ENCODE measurements at places on chromosomes 4 and X.

- no peak for DNase-seq
These were observed 19.0 kb downstream of the HADH start for GRCh38 chr4:108008721-108009120.

DNA sequence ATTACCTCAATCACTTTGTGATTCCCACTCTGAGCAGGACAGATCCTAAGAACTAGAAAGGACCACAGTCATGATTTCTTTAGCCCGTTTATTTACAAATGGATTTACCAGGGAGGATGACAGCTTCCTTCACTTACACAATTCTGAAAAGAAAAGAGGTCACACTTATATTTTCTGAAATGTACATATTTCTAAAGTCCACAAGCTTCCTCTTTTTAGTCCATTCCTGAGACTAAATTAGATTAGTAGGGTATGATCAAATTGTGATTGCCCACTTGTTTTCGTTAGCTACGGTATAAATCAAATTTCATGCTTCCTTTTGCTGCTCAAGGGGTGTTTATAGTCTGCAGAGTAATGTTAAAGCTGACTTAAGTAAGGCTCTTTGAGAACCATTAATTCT is 7.6 kb upstream of the AMELX start:
- DNase-seq: no peak

GRCh38 chr4:3443750-3444309 is 2.1 kb downstream of the HGFAC start:
- DNase-seq: no peak

DNA sequence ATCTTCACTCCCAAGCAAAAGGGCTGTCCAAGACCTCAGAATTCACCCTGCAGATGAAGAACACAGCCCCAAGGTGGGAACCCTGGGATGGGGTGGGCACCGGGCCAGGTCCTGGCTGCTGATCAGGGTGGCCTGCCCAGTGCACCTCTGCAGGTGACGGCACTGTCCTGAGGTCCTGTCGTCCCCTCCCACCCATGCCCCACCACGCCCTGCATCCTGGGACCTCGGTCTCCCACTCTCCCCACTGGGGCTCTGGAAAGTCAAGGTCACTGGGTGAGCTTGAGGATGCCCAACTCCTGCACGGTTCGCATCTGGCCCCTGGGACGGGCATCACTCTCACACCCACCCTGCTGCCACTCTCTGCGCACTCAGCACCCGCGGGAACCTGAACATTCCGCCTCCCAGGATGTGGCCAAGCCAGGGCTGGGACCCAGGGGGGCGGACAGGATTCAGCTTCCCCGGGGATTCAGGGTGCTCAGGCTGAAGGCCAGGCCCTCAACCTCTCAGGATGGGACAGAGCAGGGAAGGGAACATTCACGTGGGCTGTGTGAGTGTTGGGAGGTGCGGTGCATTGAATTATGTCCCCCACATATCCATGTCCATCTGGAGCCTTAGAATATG is 115.9 kb downstream of the CPZ start:
- DNase-seq: no peak

GRCh38 chrX:18649498-18649951 is 22.4 kb downstream of the RS1 start:
- no peak for DNase-seq

GRCh38 chrX:97847885-97848679 is 964.4 kb downstream of the RPA4 start:
- no peak for DNase-seq

DNA sequence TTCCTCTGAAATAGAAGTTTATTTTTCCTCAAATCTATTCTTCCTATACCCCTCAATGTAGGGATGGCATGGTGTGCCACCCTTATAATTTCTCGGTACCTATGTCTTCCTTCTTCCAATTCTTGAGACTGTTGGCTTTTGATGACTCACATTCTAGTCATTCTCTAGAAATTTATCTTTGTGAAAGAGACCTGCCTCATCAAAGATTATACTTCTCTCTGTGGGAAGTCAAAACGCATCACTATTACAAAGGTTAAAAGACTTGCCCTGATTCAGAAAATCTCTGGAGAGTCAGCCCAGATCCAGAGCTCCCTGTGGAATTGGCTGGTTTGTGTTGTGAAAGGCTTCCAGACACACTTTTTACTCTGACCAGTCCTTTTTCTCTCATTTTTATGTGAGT is 65.9 kb upstream of the FSTL5 start:
- DNase-seq: no peak

GRCh38 chr4:87053176-87053658 is 118.4 kb downstream of the AFF1 start:
- no peak for DNase-seq

- DNase-seq: no peak
These were observed 897.4 kb downstream of the CENPC start for GRCh38 chr4:66647926-66648325.

DNA sequence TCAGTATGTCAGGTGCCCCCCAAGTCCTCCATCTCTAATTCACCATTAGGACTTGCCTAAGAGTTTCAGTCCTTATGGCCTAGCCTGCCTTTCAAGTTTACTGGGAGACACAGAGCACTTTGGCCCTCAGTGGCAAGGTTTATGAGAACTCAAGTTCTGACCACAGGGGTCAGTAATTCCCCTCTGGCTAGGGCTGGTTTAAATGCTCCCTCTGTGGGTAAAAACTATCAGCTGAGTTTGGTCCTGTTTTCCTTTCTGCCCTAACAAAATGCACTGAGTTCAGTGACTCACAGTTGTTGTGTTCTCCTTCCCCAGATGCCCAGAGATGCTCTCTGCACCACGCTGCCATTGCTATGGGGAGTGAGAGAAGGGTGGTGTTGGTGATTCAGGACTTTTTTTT is 163.2 kb downstream of the RELL1 start:
- DNase-seq: no peak

DNA sequence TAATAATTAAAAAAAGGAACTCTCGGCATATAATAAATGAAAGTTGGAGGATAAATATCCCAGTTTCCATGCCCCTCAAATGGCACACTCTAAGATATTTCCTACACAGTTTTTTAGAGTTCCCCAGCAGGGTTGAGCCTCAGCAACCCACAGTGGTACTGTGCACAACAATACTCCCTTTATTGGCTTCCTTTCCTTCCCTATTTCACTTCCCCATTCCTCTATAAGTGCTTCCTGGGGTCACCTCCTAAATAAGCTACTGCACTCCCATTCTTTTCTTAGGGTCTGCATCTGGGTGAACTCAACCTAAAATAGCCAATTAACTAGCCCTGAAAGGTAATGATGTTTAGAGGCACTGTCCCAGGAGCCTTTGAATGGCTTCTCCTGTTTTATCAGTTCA is 76.4 kb upstream of the NHS start:
- DNase-seq: no peak

DNA sequence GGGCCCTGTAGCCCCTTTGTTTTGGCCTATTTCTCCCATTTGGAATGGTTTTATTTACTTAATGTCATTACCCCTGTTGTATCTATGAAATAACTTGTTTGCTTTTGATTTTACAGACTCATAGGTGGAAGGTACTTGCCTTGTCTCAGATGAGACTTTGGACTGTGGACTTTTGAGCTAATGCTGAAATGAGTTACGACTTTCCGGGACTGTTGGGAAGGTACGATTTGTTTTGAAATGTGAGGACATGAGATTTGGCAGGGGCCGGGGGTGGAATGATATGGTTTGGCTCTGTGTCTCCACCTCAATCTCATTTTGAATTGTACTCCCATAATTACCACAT is 39.4 kb downstream of the NLRP2B start:
- DNase-seq: no peak

GRCh38 chr4:14343961-14344360 is 658.3 kb upstream of the CPEB2 start:
- no peak for DNase-seq

DNA sequence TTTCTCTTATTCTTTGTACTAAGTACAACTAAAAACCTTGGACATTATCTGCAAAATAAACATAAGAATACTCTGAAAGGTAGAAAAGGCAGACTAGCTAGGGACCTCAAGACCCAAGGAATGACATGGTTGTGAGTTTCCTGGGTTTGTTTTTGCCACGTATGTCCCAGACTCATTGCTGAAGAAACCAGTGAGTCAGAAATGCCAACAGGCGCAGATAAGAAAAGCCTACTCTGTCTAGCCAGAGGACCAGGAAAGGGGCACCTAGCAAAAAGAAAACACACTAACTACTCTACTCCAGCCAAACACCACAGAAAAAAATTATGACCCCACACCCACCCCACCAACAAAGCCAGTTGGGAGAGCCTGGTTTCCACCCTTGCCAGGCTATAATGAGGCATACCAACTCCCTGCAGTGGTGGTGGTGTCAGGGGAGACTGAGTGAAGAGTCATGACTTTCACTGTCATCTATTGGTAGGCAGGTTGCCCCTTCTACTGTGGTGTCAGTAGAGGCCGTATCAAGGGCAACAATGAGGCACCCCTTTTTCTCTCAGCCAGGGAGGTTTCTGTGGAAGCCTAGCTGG is 10.9 kb downstream of the MTMR1 start:
- DNase-seq: no peak

- no peak for DNase-seq
These were observed 82.6 kb upstream of the TMEM164 start for GRCh38 chrX:109920325-109920724.

GRCh38 chr4:48493452-48494100 is 3.5 kb downstream of the ZAR1 start:
- DNase-seq: no peak

DNA sequence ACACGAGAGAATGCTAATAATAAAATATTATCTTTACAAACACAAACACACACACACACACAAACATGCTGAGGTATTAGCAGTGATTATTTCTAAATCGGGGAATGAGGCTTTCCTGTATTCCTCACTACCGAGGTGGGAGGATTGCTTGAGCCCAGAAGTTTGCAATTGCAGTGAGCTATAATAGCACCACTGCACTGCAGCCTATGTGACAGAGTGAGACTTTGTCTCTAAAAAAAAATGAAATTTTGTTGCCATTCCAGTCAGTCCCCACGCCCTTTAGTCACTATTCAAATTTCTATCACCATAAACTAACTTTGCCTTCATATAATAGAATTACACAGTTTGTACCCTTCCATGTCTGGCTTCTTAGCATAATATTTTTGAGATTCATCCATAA is 456.5 kb upstream of the CPEB2 start:
- DNase-seq: no peak

DNA sequence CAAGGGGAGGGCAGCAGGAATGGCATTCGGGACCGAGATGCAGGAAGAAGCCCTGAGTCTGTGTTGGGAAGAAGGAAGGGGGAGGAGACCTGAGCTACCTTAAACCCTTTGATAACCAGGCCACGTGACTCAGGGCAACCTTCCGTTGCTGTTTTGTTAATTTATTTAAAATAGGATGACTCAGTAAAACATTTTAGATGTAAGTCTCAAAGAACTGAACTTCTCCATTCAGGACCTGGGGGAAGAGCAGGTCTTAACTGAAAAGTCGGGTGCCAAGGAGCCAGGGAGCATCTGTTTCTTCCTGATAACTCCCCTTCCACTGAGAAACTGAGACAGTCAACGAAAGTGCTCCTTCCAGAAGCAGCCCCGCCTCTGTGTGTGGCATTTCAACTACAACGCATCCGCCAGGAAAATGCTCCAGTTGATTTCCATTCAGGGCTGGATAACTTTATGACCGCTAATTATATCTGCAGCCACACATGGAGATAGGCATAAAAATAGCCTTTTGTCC is 88.0 kb downstream of the IRF2 start:
- DNase-seq: no peak

DNA sequence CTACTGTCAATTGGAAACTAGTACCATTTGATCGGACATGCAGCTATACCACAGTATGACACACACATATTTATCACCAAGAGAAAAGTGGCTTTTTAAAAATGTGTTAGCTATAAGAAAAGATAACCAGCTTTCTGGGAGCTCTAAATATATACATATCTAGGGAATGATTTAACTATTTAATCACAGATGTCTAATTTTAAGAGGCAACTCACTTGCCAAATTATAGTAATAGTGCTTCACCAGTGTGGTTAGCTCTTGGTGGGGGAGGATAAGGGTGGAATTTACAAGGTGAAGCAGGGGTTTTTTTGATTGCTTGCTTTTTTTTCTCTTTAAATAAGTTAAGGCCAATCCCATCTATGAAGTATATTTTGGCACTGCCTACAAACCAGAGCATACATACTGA is 547.7 kb upstream of the DIPK2B start:
- no peak for DNase-seq

- DNase-seq: no peak
These were observed 77.1 kb downstream of the EIF4E start for GRCh38 chr4:98851806-98852205.

GRCh38 chr4:85555206-85555605 is 80.3 kb downstream of the ARHGAP24 start:
- DNase-seq: no peak

GRCh38 chr4:41205854-41206460 is 8.4 kb downstream of the APBB2 start:
- no peak for DNase-seq

DNA sequence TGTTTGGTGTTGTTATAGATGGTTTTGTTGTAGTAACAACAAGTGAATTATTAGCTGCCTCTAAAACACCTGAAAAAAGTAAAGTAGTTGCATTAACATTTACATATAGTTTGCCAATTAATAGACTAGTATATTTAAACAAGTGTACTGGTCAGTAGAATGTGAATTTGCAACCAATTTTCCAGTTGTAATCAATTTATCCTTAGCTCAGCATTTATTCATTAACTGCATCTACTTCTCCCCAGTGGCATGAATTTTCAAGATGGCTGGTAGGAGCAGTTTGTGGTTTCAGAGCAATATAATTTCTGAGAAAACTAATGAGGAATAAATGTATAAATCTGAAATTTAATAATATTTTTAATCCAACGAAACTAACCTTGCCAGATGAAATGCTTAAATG is 37.9 kb downstream of the EMCN start:
- DNase-seq: no peak

GRCh38 chr4:104022831-104023230 is 303.0 kb upstream of the TACR3 start:
- no peak for DNase-seq

DNA sequence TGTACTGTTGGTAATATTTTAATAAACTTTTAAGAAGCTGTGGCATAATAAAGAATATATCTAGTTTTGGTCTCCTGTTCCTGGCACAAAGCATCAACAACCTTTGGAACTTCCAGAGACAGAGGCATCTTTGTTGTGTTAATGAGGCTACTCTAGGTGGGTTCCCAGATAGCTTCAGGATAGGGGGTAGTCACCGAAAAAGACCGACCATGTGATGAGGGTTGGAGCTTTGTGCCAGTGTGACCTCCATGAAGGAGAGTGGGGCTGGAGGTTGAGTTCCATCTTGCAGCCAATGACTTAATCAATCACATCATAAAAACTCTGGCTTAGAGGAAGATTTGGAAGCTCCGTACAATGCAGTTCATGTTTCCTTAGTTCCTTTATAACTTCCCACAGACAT is 9.9 kb downstream of the PPAT start:
- DNase-seq: no peak

DNA sequence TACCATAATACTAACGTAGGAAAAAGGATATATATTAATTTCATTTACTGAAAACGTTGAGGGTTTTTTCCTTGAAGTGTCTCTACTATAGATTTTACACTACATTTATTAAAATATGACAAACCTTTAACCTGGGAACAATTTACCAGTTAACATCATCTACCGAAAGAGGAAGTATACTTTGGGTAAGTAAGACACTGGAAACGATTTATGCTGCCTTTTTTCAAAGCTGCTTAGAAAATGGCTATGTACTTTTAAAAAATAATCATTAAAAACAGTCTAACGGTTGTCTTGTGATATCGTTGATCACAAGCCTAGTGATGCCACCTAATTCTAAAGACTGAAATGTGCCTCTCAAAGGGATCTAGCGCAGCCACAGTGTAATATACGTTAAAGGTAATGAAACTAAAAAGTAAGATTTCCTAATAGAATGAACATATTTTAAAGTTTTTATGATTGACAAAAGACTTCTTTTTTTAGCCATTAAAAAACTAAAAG is 50.4 kb downstream of the STX18 start:
- DNase-seq: no peak

- DNase-seq: no peak
These were observed 46.8 kb downstream of the HTRA3 start for GRCh38 chr4:8316251-8316771.

Measured in anterior cingulate cortex (tissue), 58 donors.